CD4-positive, alpha-beta T cell treated with Interleukin-10 for 1 hour (primary cell): ENCODE measurements at places on chromosomes 7 and 10.

DNA sequence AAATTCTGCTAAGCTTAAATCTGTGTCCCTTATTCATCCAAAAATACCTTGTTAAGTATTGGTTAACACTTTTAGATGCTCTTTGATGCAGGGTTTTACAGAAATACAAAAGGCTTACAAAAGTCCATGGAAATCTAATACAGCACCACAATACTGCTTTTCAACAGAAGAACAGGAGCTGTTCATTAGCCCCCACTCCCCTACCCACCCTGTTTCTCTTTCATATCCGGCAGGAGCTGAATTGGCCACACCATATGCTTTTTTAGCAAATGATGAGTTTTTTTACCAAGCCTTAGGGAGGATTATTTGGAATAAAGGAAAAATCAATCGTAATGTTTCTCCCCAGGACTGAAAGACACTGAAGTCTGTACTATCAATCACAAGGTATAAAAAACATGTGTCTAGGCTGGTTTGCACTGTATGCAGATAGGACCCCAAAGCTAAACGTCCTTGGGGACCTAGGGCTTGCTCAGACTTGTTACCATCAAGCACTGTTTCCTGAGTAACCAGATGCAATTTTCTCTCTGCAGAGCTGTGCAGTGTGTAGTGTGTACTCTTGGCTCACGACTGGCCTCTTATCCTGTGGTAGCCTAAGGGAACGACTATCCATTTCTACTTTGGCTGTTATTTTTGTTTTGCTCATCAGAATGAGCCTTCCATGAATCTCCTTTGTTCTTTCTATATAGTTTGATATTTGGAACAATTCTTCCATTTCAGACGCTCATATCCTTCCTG is 143.3 kb upstream of the LRGUK start:
- no peak for DNase-seq

GRCh38 chr7:87797798-87798403 is 78.3 kb downstream of the SLC25A40 start:
- DNase-seq = peak; percentile 56

GRCh38 chr10:72800000-72800740 is 93.4 kb upstream of the OIT3 start:
- DNase-seq = no peak

- no peak for DNase-seq
Measured at GRCh38 chr10:104617831-104618230, 23.3 kb upstream of the SORCS3 start.

- no peak for DNase-seq
Measured at GRCh38 chr10:71137701-71138100, 74.7 kb upstream of the UNC5B start.

- DNase-seq = peak; percentile 4
Measured at GRCh38 chr7:8261711-8262695, at the start of gene ICA1. Gene ICA1 (minus strand): TSS chr7:8262167. CDS start chr7:8235926, 26,241 bp downstream.

DNA sequence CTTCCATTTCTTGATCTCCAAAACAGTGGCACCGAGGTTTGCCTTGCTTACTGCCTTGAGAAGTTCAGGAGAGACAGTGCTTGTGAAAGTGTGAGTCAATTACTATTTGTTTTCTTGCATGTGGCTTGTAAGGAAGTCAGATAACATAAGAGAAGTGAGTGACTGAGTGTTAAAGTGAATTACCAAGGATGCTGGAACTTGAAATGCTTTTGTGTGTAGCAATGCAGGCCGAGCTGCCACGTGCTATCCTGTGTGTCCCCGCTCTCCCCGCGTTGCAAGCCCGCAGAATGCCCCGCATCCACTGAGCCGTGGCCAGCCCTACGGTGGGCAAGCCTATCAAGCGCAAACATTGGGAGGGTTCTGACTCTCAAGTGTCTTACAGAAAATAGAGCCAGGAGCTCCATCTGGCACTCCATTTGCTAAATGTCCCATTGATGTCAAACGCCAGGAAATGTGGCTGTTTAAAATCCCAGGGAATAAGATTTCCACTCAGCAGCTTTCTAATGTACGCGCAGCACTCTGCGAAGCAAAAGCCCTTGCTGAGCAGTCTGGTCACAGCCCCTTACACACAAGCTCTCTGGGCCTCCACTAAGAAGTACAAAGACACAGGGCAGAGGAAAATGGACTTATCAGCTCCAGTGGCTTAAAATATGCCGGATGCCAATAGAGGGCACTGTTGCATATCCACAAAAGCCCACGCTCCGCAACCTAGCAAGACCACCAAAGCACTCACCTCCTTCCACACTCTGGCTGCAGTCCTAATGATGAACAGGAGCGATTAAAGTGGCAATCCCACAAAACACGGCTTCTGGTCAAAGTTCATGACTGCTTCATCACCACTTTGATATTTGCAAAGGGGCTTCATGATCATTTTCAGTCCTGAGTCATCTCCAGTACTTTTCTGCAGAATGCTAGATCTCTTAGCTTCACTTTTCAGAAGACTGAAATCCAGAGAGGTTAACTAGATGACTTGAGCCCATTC is 158.0 kb upstream of the ITGB1 start:
- DNase-seq = peak; percentile 72

GRCh38 chr10:114458955-114459354 is 54.7 kb upstream of the AFAP1L2 start:
- no peak for DNase-seq

GRCh38 chr10:49254556-49255318 is 44.2 kb upstream of the C10orf71 start:
- peak; percentile 62 for DNase-seq

GRCh38 chr10:29882766-29883165 is 176.6 kb downstream of the JCAD start:
- DNase-seq = no peak

DNA sequence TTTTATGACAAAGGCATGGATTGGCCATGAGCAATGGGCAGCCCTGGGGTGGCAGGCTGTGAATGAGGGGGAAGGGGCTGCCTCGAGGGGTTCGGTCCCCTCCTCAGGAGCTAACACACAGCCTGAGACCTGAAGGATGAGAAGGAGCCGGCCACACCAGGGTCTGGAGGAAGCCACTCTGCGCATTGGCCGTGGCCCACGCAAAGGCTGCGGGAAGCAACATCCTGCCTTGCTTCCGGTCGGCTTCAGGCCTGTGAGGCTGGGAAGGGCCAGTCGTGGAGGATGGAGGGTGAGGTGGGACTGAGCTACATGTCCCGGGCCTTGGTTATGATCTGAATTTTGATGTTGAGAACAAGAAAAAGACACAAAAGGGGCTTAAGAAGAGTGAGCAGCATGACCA is 49.4 kb downstream of the RGS10 start:
- DNase-seq = no peak
